ENCODE measurements at places on chromosomes 4 and X. TPM values are rescaled to one million over a fixed set of nuclear protein-coding genes. Genes with fewer than 3 reads are reported as not detected.

- no peak for DNase-seq
Observed at GRCh38 chr4:106270736-106271135, 45.3 kb downstream of the TBCK start.

GRCh38 chrX:103919270-103919637, 43.2 kb upstream of the TMSB15B start:
- no peak for DNase-seq

- DNase-seq, result no peak
Observed at GRCh38 chr4:61298178-61298740, 98.1 kb downstream of the ADGRL3 start.

GRCh38 chr4:24010994-24011393, 121.1 kb upstream of the PPARGC1A start:
- DNase-seq, result no peak

DNA sequence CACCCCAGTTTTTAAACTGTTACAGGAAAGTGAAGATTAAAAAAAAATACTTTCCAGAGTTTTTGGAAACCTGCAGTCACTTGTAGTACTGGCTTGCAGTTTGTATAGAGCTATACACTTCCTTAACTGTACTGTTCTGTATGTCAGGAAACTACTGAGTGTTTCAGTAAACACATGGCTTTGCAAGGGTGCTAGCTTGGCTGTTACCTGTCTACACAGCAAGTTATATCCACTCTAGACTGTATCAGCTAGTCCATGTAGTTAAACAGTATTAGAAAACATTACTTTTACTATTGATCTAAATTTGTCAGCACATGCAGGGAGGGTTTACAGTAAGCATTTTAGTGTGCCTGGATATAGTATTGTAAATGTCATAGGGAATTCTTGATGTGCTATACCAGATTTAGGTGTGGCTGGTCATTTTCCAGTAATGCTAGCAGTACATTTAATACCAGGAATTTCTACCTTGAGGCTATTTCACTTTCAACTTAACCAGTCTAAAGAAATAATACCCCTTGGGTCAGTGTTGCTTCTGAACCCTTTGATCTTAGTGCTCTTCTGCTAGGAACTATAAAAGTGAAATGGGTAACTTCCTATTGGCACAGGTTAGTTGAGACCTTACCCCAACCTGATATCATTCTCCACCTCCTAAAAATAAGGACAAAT, 192.3 kb upstream of the ANKRD50 start:
- no peak for DNase-seq

DNA sequence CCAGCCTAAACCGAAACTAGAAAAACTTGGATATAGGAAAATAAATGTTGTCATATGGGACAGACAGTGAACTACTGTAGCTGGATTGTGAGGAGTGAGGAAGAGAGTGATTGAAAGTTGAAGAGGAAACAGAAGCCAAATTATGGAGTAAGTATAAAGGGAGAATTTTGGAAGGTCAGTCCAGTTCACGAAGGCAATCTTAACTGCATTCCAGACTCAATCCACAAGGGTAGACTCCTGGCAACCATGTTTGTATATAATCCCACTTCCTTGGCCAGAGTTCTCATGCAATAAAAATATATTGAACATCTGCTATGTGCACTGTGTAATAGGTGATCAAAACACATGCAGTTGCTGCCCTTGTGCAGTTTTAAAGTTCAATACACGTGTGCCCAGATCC, 58.6 kb upstream of the CAMK2D start:
- DNase-seq, result no peak

DNA sequence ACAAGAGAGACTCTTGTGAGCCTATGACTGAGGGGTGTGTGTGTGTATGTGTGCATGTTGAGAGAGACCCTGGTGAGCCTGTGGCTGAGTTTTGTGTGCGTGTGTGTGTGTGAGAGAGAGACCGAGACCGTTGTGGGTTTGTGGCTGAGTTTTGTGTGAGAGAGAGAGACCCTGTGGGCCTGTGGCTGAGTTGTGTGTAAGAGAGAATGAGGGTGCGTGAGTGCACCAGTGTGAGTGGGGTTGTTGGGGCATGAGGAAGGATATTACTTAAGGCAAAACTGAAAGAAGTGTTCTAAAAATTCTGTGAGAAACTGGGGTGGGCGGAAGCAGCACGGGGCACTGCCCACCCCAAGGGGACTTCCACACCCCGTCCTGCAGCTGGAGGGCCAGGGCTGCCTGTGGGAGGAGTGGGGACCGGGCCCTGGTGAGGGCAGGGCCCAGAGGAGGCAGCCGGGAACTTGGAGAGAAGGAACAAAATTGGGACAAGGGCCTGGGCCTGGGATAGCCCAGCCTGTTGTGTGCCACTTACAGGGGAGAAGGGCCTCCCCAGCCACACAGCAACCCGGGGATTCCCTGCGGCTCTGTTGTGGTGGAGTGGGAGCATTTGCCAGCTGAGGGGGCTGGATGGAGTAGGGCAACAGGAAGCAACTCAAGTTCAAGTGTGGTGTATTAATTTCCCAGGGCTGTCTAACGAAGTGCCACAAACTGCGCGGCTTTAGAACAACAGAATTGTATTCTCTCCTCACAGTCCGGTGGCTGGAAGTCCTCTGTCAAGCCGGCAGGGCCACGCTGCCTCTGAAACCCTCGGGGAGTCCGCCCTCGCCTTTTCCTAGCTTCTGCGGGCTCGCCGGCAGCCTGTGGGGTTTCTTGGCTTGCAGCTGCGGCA, 22.1 kb downstream of the TMEM131L start:
- DNase-seq, result no peak

DNA sequence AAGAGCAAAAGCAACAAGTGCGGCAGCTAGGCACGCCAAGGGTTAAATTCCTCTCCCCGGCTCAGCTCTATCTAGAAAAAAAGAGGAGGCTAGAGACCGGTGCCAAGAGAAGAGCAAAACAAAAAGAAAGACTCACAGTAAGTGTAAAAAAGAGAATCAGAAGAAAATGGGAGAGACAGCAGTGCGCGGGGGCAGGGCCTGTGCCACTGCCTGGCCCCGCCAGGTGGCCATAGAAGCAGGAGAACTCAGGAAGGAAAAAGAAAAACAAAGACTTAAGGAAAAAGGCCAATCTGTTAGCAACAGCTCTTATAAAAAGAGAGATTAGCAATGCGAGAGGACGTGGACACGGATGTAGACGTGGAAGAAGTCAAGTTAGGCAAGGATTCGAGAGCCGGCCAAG, 3.2 kb downstream of the ACOX3 start:
- DNase-seq, result no peak

- DNase-seq, result no peak
Observed at GRCh38 chrX:50881028-50881427, 29.5 kb upstream of the BMP15 start.

- DNase-seq, result no peak
Observed at GRCh38 chr4:157804986-157805385, 367.8 kb downstream of the GASK1B start.

DNA sequence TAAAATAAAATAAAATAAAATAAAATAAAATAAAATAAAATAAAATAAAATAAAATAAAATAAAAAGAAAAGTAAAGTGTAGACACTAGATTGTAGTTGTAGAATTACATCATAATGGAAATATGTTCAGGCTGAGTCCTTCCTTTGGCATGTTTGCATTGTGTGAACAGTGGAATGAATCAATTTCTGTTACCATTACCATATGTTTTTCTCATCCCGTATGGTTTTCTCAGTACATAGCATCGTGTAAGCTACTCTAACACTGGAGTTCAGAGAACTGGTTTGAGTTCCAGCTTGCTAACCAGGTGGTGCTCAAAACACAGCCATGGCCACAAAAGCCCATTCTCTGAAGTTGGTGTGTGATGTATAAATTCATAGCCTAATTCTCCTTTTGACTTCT, 45.9 kb downstream of the USP11 start:
- DNase-seq, result no peak

- DNase-seq, result no peak
Observed at GRCh38 chr4:105184316-105184980, 37.8 kb downstream of the TET2 start.

Gene APLN
- total RNA-seq, result not detected

Gene XPNPEP2
- 5.6 TPM for total RNA-seq

Gene CFP
- total RNA-seq, result not detected
